T-helper 9 cell (primary cell): ENCODE measurements at places on chromosomes 13 and 19.

- DNase-seq, result no peak
These were observed 2862.8 kb upstream of the PCDH20 start for GRCh38 chr13:64278493-64278892.

DNA sequence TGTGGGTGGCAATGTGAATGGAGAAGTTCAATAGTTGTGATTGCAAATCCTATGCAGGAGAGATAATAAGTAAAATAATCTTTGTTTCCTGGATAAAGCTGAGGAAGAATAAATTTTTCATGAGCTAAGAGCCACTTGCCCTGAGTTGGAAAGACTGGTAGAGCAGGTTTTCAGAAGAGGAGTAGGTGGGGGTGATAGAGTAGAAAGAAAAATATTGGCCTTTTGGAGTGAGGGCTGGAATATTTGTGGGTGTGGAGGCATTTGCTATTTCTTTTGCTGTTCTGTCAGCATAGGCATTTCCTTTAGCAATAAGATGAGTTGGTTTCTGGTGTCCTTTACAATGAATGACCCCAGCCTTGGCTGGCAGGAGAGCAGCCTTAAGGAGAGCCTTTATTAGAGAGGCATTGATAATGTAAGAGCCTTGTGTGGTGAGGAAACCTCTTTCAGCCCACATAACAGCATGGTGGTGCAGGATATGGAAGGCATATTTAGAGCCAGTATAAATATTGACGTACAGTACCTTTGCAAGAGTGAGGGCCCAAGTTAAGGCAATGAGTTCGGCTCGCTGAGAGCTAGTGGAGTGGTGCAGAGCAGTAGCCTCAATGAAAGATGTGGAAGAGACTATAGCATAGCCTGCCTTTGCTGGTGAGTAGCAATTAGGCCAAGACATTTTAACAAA, 11.6 kb upstream of the ZNF431 start:
- DNase-seq, result no peak

DNA sequence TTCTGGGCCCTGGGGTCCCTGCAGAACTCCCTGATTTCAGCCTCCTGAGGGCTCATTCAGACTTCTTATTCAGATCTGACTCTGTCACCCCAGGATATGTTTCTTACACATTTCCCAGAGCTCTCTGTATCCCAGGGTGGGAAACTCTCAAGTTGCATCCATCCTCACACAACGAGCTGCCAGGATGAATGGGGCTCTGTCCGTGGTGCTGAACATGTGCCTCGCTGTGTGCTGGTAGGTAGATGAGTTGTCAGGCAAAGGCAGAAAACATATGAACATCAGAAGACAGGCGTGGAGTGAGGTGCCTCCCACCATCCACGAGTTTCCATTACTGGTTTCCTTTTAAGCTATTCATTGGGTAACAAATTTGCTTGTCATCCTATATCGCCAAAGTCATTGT, 11.4 kb upstream of the IGFL1 start:
- DNase-seq, result no peak

GRCh38 chr13:98112456-98112855, 30.4 kb upstream of the FARP1 start:
- no peak for DNase-seq

DNA sequence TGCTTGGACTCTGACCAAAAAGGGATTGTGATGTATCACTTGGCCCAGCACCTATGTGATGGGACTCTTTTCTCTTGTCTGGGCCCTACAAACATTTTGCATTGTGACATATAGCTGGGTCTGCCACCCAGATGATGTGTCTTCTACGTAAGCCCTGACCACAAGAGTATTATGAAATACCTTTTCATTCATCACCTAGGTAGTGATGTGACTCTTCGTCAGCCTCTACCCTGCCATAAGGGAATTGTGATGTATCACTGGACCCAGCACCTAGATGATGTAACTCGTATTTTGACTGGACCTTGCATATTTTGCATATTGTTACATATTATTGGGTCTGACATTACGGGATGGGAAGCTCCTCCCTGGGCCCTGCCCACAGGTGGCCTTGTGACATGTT, 29.7 kb upstream of the ZNF681 start:
- no peak for DNase-seq

GRCh38 chr19:17775991-17776803, 18.7 kb upstream of the B3GNT3 start:
- DNase-seq, result no peak

- no peak for DNase-seq
These were observed 414.2 kb downstream of the MYO16 start for GRCh38 chr13:109043636-109044035.

DNA sequence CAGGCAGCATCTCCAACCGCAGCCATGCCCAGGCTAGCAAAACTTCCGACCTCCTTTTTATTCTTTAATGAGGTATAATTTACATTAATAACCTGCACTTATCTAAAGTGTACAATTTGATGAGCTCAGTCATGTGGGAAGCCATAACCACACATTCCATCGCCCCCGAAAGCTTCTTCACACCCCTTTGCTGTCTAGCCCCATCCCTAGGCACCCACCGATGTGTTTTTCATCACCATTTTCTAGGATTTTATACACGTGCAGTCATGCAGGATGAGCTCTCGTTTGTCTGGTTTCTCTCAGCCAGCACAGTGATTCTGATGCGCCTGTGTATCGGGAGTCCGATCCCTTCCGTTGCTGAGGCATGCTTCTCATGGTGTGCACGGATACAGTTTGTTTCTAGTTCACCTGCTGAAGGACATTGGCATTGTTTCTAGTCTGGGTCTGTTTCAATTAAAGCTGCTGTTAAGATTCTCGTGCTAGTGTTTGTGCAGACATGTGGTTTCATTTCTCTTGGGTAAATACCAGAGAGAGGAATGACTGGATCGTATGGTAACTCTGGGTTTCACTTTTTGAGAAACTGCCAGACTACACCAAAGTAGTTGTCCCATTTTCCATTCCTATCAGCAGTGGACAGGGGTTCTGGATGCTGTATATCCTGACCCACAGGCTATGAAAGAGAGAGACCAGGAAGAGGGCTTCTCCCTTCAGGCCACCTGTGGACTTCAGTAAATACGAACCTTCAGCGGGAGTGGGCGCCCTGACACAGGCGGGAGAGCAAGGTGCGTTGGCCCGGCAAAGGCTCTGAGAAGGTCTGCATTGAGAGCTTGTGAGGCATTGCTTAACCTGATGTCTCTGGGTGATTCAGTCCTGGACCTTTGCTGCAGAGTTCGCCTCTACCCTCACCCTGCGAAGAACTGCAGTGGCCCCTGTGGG, 4.9 kb downstream of the AP1M1 start:
- DNase-seq, result no peak

GRCh38 chr19:6481541-6482342, at the start of gene DENND1C:
Gene DENND1C (minus strand): TSS chr19:6481787. CDS start chr19:6481695, 92 bp downstream.
- peak; percentile 40 for DNase-seq

GRCh38 chr13:59099182-59099974, 1064.3 kb downstream of the DIAPH3 start:
- DNase-seq, result no peak

GRCh38 chr13:64778002-64778401, 2452.1 kb downstream of the PCDH9 start:
- DNase-seq, result no peak

GRCh38 chr13:41470196-41470595, 12.8 kb downstream of the RGCC start:
- DNase-seq, result no peak

DNA sequence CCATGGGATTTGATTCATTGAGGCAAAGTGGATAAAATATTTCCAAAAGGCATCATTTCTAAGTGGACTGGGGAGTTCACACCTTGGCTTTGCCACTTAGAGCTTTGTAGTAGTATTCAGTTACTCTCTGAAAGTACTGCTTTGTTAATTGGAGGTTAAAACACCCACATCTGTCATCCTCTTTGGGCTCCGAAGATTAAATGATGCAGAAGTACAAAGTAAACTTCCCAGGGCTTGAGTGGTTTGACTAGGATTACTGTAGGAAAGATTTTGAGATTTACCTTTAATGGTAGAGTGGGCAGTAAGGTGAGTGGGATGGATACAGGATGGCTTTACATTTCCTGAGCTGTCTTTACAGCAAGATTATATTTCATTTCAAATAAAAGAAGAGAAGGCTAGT, 42.4 kb downstream of the WASF3 start:
- no peak for DNase-seq

DNA sequence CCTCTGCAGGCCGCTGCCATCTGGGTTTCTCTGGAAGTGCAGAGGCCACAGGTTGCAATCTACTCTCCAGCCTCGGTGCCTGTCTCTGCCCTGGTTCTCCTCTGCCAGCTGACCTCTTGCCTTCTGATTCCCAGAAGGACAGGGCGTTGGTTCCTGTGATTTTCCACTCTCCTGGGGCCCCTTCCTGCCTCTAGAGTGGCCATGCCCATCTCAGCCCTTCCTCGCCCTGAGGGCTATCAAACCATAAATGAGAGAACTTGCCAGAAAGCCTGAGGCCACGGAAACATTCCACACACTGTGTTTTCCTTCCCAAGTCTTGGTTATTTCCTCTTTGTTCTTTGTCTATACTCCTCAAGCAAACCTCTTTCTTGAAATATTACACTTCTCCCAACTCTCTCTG, 146.2 kb downstream of the SHISA2 start:
- no peak for DNase-seq

DNA sequence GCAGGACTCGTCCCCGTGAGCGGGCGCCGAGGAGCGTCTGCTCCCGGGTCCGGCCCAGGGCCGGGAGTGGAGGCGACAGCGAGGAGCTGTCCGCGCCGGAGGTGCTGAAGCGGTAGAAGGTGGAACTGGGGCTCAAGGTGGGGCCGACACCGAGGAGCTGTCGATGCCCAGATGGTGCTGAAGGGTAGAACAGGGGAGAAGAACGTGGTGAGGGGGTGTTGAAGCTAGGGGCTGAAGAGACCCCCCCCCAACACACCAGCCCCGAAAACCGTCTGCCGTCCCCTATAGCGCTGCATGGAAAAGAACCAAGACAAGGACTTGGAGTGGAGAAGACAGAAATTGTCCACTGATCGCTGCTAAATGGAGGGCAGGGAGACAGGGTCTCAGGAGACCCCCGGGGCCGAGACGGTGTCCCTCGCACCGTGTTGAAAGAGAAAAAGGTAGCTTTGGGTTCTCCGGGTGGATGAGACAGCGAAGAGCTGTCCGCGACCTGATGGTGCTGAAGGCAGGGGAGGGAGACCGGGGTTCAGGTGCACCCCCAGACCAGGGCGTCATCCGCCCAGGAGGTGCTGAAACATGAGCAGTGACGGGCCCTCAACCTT, 7.1 kb upstream of the PDE4C start:
- DNase-seq, result peak; percentile 38

GRCh38 chr13:42740753-42741152, 40.6 kb upstream of the FAM216B start:
- no peak for DNase-seq

DNA sequence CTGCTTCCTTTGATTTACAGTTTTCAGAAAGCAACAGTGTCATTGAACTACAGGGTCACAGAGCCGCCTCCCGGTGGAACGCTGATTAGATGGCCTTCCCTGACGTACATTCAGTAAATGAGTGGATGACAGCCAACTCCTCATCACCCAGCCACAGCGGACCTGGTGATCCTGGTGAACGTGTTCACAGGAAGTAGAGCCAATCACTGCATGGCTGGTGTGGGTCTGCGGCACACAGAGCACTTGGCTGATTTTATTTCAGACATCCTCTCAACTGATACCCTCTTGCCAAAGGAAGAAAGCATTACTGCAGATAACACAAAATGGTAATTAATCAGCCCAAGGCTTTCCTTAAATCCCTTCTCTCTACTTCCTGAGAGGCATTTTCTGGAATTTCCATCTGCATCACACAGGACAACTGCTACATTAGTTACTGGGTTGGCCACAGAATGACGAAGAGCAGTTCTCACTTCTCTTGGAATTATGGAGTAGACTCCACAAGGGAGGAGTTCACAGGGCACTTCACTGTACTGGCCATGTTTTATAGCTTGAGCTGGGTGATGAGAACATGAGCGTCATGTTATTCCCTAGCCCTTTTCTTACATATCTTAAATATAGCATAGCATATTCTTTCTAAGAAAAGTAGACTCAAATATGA, 84.0 kb upstream of the SLC7A1 start:
- DNase-seq, result no peak

- DNase-seq, result peak; percentile 32
These were observed 4.3 kb downstream of the BBC3 start for GRCh38 chr19:47226426-47227351.

- DNase-seq, result no peak
These were observed 185.8 kb downstream of the OLFM4 start for GRCh38 chr13:53214433-53214832.

DNA sequence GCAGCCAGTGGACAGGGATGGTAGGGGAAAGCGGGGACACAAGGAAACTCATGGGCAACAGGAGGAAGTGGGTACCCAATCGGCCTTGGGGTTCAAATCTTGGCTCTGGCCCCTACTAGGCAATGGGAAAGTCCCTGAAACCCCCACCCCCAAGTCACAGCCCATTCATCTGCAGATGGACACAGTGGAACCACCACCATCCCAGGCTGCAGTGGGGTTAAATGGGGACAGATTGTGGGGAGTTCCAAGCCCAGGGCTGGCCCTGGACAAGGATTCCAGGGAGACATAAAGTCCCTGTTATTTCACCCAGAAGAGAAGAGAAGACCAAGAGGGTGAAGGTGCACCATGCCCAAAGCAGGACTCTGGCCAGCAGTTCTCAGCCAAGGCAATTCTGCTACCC, 48.5 kb downstream of the CPAMD8 start:
- no peak for DNase-seq

DNA sequence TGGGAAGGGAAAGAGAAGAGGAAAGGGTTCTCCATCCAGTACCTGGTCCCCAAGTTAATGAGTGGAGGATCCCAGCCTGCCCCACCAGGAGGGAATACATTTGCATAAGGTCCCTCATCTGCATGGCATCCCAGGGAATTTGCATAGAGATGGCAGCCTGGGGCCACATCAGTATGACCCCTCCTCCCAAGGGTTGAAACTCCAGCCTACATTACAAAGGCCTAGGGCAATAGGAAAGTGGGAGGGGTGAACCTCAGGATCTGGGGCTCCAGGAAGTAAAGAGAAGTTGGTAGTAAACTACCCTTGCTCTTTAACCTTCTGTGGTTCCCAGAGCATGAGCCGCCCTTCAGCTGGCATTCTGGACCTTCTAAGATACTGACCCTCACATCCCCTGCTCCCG, 6.8 kb upstream of the NECTIN2 start:
- DNase-seq, result no peak

DNA sequence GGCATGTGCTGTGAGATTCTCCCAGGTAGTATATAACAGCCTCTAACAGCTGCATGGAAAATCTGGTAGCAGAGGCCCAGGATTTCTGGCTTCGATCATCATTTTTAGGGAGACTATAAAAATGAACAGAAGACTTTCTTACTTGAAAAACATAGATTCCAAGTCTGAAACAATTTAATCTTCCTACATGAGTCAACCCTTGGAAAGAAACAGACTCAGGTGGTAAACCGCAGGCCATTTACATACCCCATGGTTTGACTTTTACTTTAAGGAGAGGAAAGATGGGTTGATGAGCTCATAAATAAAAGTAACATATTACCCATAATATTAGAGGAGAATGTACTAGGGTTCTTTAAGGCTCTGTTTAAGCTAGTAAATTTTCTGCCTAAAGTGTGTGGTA, 121.6 kb downstream of the CYSLTR2 start:
- DNase-seq, result no peak

- no peak for DNase-seq
These were observed 1149.1 kb upstream of the PCDH20 start for GRCh38 chr13:62564770-62565169.
